A549 treated with CpdA at 1 μM for 4 hours (cell line): ENCODE measurements at places on chromosomes 3 and 15. TPM values are rescaled to one million over a fixed set of nuclear protein-coding genes. Genes with fewer than 3 reads are reported as not detected.

Gene LTK
- total RNA-seq = 0.06 to 0.16 TPM (median 0.10 TPM) in 4 of 5 replicates, not detected in the other

Gene RHOV
- total RNA-seq = 4.1 to 7.3 TPM (median 5.8 TPM) in 5 replicates

Gene CADM2
- total RNA-seq = 0.15 to 0.26 TPM (median 0.23 TPM) in 3 of 5 replicates, not detected in the others

Gene RTP1
- not detected in 5 replicates for total RNA-seq

Gene SH3GL3
- total RNA-seq = 0.50 to 0.96 TPM (median 0.76 TPM) in 5 replicates

Gene RASL12
- 0.09 to 0.16 TPM (median 0.11 TPM) in 4 of 5 replicates, not detected in the other for total RNA-seq

Gene PLAAT1
- 0.14 to 0.28 TPM in 2 of 5 replicates, not detected in the others for total RNA-seq

Gene TRAT1
- not detected in 5 replicates for total RNA-seq

Gene SLCO2A1
- 0.02 to 0.07 TPM in 2 of 5 replicates, not detected in the others for total RNA-seq

Gene SST
- total RNA-seq = not detected in 5 replicates

Gene NOX5
- 0.27 to 0.38 TPM (median 0.31 TPM) in 5 replicates for total RNA-seq

Gene PRTG
- 8.2 to 11.0 TPM (median 10.2 TPM) in 5 replicates for total RNA-seq

Gene SNTN
- total RNA-seq = not detected in 5 replicates

Gene ATP10A
- 6.2 to 7.0 TPM (median 6.7 TPM) in 5 replicates for total RNA-seq

Gene MED12L
- 0.43 to 0.80 TPM (median 0.61 TPM) in 5 replicates for total RNA-seq

Gene MEIS2
- 7.6 to 10.3 TPM (median 9.2 TPM) in 5 replicates for total RNA-seq

Gene ARPP21
- total RNA-seq = 0.03 to 0.06 TPM in 2 of 5 replicates, not detected in the others

Gene STRA6
- total RNA-seq = 51.0 to 75.4 TPM (median 63.6 TPM) in 5 replicates

Gene PFN2
- total RNA-seq = 130 to 176 TPM (median 151 TPM) in 5 replicates

Gene CASR
- total RNA-seq = not detected in 5 replicates
